Activated CD8-positive, alpha-beta memory T cell treated with anti-CD3 and anti-CD28 coated beads, Interleukin-2, amount 10 ng/mL, durations not matched to agents 7 days and 5 days (primary cell): ENCODE measurements at places on chromosomes 4 and X.

- DNase-seq = no peak
Observed at GRCh38 chrX:43087830-43088229, 309.9 kb upstream of the PPP1R2C start.

DNA sequence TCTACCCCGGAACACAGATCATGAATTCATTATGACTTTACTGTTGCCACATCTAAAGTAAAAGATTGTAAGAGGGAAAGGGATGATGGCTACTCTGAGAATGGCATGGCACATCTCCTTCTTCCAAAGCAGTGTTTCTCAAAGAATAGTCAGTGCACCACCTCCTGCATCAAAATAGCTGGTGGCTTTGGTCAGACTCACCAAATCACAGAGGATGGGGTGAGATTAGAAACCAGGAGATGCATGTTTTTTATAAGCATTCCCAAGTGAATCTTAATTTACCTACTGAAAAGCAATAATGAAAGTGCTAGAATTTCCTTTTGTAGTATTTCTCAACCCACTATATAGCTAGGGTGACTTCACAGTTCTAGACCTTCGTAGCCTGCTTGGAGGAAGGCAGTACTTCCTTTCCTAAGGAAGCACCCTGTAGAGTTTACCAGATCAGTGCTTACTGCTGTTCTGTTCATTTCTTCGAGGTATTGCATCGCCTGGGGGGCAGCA, 340.8 kb upstream of the KLF3 start:
- no peak for DNase-seq

DNA sequence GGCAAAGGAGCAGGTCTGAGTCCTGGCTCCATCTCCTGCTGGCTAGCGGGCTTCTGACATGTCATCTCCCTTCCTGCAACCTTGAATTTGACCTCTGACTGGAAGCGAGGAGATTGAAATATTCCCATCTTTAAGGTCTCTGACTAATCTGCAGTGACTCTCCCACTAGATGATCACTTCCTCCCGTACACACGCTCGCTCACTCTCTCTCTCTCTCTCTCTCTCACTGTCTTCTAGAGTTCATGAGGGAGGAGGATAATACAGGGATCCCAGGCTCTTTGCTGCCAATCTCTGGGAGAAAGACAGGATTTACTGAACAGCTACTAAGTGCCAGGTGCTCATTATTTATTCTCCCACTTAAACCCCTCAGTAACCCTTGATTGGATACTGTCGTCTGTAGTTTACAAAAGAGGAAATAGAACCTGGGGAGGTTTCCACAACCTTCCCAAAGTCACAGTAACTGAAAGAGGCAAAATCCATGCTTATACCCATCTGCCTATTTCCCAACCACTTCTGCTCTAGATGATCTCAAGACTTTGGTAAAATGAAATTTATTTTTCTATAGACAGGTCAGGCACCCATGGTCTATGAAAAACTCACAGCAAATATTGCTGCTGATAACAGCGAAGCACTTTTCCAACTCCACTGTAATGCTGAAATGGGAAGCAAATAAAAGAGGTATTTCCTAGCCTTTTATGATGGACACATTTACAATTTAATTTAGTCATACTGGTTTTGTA, 193.5 kb upstream of the C1QTNF7 start:
- no peak for DNase-seq

DNA sequence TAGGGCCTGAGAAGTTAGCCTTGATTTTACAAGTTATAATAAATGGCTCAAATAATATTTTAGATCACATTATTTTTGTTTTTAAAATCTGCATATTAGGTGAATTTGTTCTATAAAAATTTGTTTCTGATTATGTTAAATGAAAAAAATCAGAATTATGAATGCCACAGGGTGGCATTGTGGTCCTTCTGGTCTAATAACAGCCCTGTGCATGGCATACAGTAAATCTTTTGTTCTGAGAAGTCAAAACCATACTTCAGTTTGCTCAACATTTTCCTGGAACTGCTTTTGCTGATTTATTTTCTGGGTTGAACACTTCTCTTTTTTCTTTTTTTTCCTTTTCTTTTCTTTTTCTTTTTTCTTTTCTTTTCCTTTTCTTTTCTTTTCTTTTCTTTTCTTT, 101.0 kb upstream of the UBQLN2 start:
- no peak for DNase-seq

DNA sequence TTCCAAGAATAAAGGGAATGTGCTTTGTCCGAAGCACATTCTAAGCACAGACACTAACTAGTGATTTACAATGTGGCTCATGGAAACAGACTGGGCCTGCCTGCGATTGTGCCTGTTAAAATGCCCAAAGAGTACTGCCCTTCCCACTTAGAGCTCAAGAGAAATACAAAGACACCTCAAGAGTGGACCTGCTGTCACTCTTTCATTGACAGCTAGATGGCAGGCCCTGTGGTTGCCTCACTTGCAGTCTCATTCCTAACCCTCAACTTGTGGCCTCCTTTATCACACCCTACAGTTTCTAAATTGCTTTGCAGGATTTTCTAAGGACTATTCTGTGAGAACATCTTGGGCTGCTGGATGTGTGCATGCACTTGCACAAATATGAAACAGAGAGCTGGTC, 331.0 kb upstream of the EMCN start:
- peak; percentile 64 for DNase-seq
